Activated T-helper 1 cell treated with Interleukin-2 at 50 U/mL for 16 hours (primary cell): ENCODE measurements at places on chromosomes 2 and 18.

DNA sequence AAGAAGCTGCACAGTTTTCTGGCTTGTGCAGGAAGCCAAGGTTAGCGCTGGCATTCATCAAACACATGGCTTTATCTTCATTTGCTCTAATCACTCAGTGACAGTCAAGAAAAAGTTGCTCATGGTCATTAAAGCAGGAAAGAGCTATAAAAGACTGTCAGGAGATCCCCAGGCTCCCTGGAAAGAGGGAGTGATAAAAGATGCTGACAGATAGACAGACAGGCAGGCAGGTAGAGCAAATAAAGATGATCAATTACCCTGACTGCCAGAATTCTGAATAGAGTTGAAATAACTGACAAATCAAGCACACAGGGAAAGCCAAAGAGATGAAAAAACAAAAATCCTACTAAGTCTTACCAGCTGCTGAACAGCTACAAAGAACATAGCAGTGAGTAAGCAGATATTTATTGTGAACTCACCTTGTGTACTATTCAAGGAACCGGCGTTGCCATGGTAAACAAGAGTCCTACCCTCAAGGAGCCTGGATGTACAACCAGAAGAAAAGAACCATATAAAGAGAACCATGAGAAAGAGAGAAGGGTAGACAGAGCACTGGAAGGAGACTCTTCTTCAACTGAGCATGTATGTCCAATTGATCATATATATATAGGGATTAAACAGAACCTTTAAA, 68.0 kb downstream of the RNF152 start:
- DNase-seq, result no peak

GRCh38 chr2:136394136-136395060, 276.4 kb upstream of the CXCR4 start:
- no peak for DNase-seq

- no peak for DNase-seq
Measured at GRCh38 chr2:9992427-9993187, 41.1 kb downstream of the GRHL1 start.

- DNase-seq, result no peak
Measured at GRCh38 chr18:39424261-39424660, 1858.7 kb upstream of the CELF4 start.

DNA sequence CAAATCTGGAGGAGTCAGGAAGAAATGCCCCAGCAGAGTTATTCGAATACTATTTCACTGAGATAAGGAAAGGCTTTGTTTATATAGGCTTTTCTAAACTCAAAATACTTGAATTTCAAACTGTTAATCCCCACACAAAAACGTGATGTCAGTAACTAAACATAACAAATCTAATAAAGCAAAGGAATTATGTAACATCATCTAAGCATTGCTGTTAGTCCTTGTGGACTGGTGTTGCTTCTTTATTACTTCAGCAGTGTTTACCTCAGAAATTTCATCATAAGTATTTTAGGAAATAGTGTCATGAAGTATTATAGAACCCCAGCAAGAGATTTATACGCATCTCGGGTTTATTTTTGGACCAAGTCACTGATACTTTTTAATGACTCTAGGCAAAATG, 19.7 kb upstream of the SANBR start:
- no peak for DNase-seq

- DNase-seq, result no peak
Measured at GRCh38 chr2:160264308-160264707, 64.2 kb upstream of the ITGB6 start.

GRCh38 chr2:65204461-65205210, 23.0 kb upstream of the ACTR2 start:
- peak; percentile 23 for DNase-seq

DNA sequence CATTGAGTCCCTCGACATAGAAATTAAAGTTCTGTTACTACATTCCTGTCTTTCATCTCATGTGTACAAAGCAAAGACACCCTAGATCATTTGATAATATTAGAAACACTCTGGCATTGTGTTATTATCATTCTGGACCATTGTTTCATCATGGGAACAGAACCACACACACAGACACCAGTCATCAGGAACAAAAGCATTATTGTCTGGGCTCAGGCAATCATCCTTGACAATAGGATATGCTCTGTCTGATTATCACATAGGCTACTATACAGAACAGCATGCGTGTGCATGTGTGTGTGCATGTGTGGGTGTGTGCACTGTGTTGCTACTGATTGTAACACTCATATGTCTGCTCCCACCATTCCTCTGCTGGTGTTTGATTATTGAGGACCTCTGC, 242.5 kb downstream of the SH3BP4 start:
- no peak for DNase-seq

GRCh38 chr2:195304310-195304709, 352.7 kb upstream of the SLC39A10 start:
- DNase-seq, result no peak

GRCh38 chr2:209208211-209208610, 215.6 kb upstream of the MAP2 start:
- no peak for DNase-seq

DNA sequence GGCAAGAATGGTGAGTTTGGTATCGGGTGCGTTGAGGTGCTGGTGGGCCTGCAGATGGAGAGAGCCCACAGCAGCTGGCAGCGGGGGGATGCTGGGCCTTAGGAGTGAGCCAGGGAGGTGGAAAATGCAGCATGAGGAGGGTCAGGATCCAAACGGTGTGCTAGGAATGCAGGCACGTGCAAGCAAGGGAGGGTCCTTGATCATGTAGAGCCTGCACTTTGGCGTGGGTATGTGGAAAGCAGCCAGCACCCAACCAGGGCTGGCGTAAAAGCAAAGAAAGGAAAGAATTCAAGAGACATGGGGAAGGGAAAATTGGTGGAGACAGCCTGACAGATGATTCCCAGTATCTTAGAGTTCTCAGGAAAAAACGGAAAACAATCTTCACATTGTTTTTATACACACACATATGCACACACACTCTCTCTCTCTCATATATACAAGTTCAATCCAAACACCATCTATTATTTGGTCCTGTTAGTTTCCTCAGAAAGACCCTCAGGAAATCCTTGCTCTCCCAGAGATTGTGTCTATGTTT, 46.3 kb downstream of the LTBP1 start:
- DNase-seq, result no peak

DNA sequence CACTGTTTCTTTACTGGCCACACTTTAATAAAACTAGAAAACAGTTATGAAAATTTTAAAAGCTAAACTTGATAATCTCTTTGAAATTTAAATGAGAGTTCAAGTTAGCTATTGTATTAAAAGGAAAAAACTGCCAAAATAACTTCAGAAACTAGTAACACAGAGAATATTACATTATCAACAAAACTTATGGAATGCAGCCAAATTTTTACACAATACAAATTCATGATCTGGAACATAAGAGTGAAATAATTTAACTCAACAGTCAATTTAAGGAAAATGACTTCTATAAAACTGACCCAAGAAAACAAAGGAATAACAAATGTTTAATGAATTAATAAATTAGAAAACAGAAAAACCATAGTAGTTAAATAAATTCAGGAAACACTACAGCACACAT, 65.0 kb downstream of the TCF4 start:
- no peak for DNase-seq

DNA sequence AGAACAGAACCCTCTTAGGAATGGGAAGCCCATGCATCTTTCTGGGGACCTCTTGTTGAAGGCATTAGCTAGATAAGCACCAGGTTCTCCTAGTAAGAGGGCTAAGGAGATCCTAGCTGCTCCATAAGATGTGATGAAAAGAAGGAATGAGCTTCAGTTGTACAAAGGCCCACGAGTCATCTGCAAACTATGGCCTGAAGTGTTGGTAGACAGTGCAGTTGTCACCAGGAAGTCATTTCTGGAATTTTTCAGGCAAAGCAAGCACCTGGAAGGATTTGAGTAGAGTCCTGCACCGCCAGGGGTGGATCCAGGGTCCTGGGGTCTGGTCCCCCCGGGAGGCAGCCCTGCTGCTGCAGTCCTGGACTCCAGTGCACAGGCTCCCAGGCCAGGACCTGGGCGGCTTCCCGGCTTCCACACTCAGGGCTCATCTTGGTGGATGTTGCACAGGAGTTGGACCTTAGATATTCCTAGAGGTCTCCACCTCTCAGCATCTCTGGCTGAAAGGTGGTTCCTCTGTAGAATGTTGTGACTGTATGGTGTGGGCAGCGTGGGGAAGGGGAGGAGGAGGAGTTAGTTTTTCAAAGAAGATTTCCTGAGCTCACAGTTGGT, 85.3 kb downstream of the LDLRAD4 start:
- no peak for DNase-seq

GRCh38 chr18:57984490-57985115, 59.4 kb upstream of the NEDD4L start:
- DNase-seq, result no peak

DNA sequence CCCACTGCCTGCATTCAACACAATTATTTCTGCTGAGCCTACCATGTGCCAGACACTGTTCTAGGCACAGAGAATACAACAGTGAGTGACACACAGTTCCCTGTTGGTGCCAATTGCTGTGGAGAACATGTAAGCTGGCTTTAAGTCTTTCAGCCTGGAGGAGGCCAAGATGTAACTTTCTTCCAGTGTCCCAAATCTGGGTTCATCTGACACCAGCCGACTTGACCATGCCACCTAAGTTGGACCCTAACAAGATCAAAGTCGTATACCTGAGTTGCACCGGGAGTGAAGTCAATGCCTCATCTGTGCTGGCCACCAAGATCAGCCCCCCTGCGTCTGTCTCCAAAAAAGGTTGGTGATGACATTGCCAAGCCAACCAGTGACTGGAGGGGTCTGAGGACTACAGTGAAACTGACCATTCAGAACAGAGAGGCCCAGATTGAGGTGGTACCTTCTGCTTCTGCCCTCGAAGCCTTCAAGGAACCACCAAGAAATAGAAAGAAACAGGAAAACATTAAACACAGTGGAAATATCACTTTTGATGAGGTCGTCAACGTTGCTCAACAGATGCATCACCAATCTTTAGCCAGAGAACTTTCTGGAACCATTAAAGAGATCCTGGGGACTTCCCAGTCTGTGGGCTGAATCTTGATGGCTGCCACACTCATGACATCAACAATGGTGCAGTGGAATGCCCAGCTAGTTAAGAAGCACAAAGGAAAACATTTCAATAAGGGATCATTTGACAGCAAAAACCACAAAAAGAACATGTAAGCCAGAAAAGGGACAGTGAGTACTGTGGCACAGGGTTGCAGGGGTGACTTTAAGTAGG, 6.3 kb downstream of the TRABD2A start:
- no peak for DNase-seq

DNA sequence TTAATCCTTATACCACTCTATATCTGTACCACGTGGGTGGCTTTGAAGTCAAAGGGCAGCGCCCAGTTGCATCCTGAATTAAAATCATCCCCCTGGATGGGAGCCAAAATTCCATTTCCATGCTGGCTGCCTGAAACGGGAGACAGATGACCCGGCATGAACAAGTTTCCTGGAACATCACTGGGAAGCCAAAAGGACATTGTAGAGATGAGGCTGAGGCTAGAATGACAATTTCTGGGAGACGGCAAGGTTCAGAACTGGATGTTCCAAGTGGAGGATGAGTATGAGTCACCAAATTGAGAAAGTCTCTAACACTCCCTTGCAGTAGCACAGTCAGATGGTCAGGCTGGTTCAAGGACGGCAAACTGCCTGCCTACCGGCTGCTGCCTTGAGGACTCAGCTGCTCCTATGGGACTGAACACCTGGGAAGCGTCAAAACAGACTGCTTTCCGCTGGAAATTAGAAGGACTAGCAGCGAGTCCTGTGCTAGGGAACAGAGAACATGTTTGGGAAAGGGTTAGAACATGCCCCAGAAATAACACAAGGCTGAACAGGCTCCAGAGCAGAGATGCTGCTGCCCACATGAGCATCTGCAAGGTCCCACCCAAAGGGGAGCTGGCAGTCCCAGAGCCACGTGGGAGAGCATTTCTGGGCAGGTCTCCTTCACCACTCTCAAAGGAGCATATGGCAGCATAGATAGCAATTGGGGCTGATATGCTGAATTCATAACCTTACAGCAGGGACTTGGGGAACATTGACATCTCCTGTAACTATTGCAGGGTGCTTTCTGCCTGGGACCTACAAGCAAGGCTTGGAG, 32.0 kb downstream of the YPEL5 start:
- DNase-seq, result no peak

DNA sequence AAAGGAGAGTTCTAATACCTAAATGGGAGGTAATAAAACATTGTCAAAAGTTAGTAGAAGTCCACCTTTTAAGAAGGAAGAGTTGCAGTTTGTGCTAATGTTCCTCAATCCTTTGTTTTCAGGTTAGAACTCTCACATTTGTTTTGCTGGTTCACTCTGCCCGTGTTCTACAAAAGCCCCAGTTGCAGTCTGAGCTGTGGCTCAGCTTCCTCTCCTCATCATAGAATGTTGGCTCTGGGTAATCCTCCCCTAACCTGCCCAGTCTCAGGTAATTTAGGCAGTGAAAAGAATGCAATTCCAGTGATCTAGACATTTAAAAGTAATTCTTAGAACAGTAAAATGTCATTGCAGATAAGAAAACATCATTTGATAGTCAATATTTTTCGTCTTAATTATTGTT, 1410.4 kb upstream of the ZEB2 start:
- no peak for DNase-seq

DNA sequence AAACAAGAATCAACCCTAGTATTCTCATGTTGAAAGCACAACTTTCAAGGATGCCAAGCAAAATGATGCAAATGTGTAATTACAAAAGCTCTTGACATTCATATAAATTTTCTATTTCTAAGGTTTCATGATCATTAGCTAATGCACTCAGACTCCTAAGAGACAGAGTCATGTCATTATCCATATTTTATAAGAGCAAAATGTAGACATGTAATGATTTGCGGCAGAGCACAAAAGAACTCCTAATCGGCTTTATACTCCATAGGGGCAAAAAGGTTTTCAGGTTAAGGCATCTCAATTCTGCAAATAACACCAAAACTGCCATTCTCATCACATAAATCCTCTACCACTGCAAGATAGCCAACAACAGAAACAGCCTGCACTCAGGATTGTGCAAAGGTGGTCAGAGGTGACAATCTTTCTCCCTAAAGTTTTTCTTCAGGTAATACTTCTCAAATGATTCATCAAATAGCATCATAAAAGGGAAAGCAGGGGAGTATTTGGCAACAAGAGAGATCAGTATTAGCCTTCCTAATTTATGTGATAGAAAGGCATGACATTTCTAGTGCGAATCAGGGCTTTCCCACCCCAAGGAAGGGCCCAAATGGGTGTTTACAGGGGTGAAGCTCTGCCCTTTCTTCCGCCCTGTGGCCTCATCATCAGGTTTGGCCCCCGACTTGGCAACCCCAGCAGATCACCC, 64.7 kb downstream of the STK39 start:
- DNase-seq, result no peak
